Sigmoid colon (tissue), 7 donors: ENCODE measurements at places on chromosomes 12 and 14. TPM values are rescaled to one million over a fixed set of nuclear protein-coding genes. Genes with fewer than 3 reads are reported as not detected.

The IFI27L2 gene
- 73.4 TPM for total RNA-seq

The DHRS7 gene
- 43.7 TPM for total RNA-seq

The KCNH3 gene
- total RNA-seq, result 0.14 TPM

The SLC25A29 gene
- total RNA-seq, result 18.5 TPM

The DPY19L2 gene
- 28.8 TPM for total RNA-seq

DNA sequence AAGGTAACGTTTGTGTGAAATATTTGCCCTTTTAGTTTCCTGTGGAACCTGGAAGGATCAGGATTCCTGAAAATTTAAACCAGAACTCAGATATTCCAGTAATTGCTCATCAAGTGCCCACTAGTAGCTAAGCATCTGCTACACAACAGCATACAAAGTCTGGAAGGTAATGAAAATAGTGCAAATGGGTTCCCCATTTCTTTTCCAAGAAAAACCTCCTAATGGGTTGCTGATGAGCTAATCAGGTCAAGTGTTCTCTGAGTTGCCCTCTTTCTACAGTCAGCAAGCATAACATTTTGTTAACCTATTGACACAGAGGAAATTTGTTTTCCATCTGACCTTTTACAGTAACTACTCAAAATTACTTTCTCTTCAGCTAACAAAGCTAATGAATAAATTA is 83.6 kb upstream of the PMCH start:
- DNase-seq, result no peak
- no peaks in the 10 kb centered on the region for H3K4me1 ChIP-seq
- no peak overlapping the region for H3K27ac ChIP-seq
- H3K4me3 ChIP-seq, result no peak overlapping the region

DNA sequence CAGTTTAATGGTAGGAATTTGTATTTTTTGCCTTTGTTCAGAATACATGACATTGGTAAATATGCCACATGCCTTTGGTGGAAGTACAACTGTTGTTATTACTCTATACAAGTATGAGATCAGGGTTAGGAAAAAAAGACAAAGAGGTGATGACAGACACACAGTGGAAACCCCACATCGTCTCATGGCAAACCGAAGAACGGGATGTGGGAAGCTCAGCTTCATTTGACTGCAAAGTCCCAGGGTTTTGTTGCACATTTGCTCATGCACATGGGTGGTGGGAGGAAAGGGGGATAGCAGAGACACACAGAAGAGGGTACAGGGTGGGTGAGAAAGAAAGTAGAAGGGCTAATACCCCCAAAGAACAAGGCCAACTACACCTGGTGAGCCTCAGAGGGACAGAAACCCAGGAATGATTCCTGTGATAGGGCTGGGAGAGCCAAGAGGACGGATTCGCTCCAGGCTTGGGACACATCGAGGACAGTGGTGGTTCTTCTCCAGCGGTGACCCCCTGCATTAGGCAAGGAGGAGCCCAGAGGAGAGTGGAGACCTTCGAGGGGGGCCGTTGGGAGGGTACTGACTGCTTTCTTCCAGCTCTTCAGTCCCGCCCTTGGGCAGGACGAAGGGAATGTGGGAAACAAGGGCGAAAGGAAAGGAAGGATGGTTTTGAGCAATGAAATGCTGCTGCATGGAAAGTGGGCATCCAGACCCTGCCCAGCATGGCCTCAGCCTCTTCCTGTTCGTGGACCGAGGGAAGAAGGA is 8.1 kb downstream of the VAMP1 start:
- H3K27ac ChIP-seq, result peak overlapping the region; percentile 48
- DNase-seq, result no peak
- H3K27me3 ChIP-seq, result no peaks in the 10 kb centered on the region

DNA sequence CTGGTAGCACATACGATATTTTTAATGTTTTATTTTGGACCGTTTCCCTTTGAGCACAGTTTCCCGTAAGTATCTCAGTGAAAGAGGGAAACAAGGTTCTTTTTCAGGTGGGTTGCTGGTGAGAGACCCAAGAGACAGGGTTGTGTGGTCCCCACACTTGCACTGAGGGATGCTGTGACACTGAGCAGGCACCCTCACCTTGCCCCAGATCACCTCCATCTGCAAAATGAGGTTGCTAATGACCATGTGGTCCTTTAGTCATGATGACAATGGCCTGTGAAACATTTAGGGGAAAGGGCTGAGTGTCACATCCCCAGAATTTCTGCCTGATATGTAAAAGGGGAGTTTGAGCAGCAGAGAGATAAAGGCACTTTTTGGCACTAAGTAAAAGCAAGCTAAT is 4.3 kb downstream of the CCND2 start:
- H3K36me3 ChIP-seq, result peaks cover 26% of the 10 kb centered on the region
- peak overlapping the region; percentile 23 for H3K27ac ChIP-seq
- no peak for DNase-seq
- no peaks in the 10 kb centered on the region for H3K27me3 ChIP-seq

DNA sequence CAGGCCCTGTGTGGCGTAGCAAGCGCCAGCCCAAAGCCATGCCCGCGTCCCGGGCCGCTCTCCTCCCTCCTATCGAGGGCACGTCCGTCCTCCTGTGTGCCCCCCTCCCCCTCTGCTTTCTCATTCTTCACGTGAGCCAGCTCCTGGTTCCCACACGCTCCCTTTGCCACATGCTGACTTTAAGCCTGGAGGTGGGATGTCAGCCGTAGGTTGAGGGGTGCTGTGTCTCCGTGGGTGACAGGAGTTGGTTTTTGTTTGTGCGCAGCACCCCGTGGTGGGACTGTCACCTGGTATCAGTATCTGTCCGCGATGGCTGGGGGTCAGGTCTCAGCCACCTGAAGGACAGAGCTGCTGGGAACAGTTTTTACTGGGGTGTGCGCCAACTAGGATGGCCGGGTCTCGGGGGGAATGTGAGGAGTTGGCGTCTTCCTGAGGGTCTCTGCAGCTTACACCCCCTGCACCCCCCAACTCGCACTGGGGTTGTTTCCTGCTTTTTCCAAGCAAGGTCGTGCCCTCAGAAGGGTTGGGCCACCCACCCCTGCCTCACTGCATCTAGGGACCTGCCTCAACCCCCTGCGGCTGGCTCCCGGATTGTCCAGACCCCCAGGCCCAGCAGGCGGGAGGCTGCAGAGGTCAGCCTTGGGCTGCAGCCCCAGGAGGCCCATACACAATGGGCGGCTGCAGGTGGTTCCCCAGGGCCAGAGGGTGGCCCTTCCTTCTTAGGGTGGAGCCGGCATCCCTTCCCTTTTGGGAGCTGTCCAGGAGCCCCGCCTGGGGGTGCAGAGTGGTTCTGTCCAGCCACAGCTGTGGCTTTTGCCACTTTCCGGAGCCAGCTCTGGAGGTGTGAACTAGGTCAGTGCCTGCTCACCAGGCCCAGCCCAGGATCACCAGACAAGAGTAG is 7.3 kb downstream of the ULK1 start:
- DNase-seq, result peak; percentile 68
- H3K4me1 ChIP-seq, result peaks cover 66% of the 10 kb centered on the region
- no peak overlapping the region for H3K4me3 ChIP-seq

GRCh38 chr14:72855913-72856312 is 38.0 kb downstream of the DPF3 start:
- H3K4me3 ChIP-seq, result no peak overlapping the region
- no peaks in the 10 kb centered on the region for H3K27me3 ChIP-seq
- H3K27ac ChIP-seq, result no peak overlapping the region
- no peak for DNase-seq

- H3K36me3 ChIP-seq, result no peaks in the 10 kb centered on the region
- no peaks in the 10 kb centered on the region for H3K27me3 ChIP-seq
- H3K27ac ChIP-seq, result no peak overlapping the region
- H3K4me3 ChIP-seq, result no peak overlapping the region
- DNase-seq, result no peak
These were observed 95.9 kb downstream of the LRRC74A start for GRCh38 chr14:76922092-76922491.

DNA sequence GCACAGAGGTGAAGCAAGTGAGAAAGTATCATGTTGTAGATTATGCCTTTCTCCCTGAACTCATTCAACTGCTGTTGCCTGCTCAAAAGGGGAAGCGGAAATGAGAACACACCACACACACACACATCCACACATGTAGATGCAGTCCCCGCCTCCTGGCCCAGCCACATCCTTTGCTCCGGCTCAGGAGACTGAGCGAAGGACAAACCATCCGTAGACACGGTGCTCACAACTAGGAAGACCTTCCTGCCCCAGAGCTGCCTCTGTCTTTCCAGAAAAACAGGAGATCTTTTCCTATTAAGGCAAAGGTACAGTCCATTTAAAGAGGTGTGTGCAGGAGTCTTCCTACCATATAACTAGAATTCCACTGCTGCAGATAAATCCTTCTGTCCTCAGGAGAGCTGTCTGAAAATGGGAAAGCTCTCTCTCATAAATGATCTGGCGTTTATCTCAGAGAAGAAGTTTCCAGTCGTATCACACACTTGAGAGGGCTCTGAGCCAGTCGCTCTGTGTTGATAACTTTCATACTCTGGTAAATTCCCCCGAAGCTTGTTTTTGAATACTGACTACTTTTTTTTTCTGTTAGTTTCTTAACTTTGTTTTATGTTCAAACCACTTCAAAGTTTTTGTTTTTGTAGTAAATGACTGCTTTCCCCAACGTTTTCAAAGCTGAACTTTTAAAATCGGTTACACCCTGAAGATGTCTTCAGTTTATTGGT is at the start of gene TESPA1:
TSS of gene TESPA1 (minus strand) at position 105 of the 719 bp plus-strand sequence. CDS start 10,200 bp downstream, outside the sequence.
- peak; percentile 79 for DNase-seq
- H3K36me3 ChIP-seq, result no peaks in the 10 kb centered on the region
- H3K27me3 ChIP-seq, result no peaks in the 10 kb centered on the region
- no peak within 1 kb of the TSS for H3K27ac ChIP-seq

DNA sequence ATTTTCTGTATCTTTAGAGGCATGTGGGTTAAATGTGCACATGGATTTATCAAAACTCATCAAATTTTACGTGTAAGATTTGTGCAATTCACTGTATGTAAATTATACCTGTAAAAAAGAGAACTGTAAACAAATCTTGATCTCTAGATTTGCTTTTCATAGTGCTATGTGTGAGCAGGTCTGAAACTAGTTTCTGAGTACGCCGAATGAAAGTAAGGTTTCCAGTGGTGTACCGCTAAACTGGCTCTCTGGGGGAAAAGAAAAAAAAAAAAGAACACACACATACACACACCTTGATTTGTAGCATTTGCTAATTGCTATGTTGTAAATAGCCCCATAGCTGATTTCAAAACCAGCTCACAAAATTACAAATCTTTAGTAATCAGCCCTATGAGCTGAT is 8.6 kb upstream of the SLC41A2 start:
- no peak overlapping the region for H3K27ac ChIP-seq
- no peak overlapping the region for H3K4me3 ChIP-seq
- DNase-seq, result no peak
- no peaks in the 10 kb centered on the region for H3K4me1 ChIP-seq
- no peaks in the 10 kb centered on the region for H3K36me3 ChIP-seq

DNA sequence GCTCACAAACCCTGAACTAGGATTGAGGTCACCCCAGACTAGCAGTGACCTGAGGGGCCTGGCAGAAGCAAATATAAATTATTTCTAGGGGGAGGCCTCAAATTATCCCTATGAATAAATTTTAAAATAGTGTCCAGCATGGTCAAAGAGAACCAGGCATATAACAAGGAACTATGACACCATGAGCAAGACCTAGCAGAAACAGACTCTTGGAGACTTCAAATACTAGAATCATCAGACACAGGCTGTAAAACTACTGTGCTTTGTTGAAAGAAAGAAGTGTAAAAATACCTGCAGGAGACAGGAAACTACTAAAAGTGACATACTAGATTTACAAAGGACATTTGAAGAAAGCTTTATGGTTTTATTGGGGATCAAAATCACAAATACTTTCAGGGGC is 3.2 kb upstream of the BCL7A start:
- H3K4me1 ChIP-seq, result no peaks in the 10 kb centered on the region
- no peak for DNase-seq
- no peak overlapping the region for H3K27ac ChIP-seq
- no peaks in the 10 kb centered on the region for H3K27me3 ChIP-seq

GRCh38 chr12:90305379-90305778 is 596.7 kb upstream of the ATP2B1 start:
- no peaks in the 10 kb centered on the region for H3K4me1 ChIP-seq
- no peak overlapping the region for H3K27ac ChIP-seq
- H3K27me3 ChIP-seq, result no peaks in the 10 kb centered on the region
- no peaks in the 10 kb centered on the region for H3K36me3 ChIP-seq
- DNase-seq, result no peak

GRCh38 chr12:105235281-105235731 is 668 bp downstream of the APPL2 start:
- H3K4me1 ChIP-seq, result peaks cover 47% of the 10 kb centered on the region
- H3K4me3 ChIP-seq, result peak overlapping the region; percentile 90
- H3K27ac ChIP-seq, result peak overlapping the region; percentile 94
- DNase-seq, result no peak
- H3K36me3 ChIP-seq, result no peaks in the 10 kb centered on the region
- no peaks in the 10 kb centered on the region for H3K27me3 ChIP-seq

GRCh38 chr14:50830044-50830931 is 674 bp downstream of the NIN start:
- H3K36me3 ChIP-seq, result no peaks in the 10 kb centered on the region
- no peaks in the 10 kb centered on the region for H3K27me3 ChIP-seq
- peak overlapping the region; percentile 89 for H3K27ac ChIP-seq
- peaks cover 13% of the 10 kb centered on the region for H3K4me1 ChIP-seq

DNA sequence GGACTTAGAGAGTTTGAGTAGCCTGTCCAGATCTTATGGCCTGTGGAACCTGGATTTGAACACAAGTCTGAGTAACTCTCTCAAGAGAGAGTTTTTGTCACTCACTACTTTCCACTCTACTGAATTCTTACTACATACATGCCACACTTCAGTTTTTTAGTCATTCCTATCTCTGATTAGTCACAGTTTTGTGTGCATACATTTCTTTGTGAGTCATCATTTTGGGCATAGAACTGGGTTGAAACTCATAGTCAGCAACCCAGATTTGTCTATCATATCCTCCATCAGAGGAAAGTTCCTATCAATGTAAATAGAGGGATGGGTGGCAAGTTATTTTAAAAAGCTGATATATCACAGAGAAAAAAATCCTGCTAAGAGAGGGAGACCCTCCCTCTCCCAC is 42.9 kb downstream of the FLRT2 start:
- H3K4me3 ChIP-seq, result no peak overlapping the region
- no peak overlapping the region for H3K27ac ChIP-seq
- H3K27me3 ChIP-seq, result no peaks in the 10 kb centered on the region
- no peak for DNase-seq
- no peaks in the 10 kb centered on the region for H3K4me1 ChIP-seq
- H3K36me3 ChIP-seq, result no peaks in the 10 kb centered on the region

DNA sequence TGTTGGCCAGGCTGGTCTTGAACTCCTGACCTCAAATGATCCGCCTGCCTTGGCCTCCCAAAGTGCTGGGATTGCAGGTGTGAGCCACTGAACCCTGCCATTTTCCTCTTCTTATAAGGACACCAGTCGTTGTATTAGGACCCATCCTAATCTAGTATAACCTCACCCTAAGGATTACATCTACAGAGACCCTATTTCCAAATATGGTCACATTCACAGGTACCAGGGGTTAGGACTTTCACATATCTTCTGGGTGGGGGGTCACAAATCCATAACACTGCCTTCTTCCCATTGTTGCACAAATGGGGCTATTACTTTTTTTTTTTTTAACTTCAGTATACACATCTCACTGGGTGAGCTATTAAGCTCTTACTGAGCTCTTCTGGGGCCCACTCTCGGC is 38.6 kb downstream of the ARF6 start:
- H3K4me3 ChIP-seq, result no peak overlapping the region
- H3K4me1 ChIP-seq, result no peaks in the 10 kb centered on the region
- H3K27ac ChIP-seq, result no peak overlapping the region
- DNase-seq, result no peak
